Kidney (tissue), 22 donors: ENCODE measurements at places on chromosomes 5 and 9. TPM values are rescaled to one million over a fixed set of nuclear protein-coding genes. Genes with fewer than 3 reads are reported as not detected.

DNA sequence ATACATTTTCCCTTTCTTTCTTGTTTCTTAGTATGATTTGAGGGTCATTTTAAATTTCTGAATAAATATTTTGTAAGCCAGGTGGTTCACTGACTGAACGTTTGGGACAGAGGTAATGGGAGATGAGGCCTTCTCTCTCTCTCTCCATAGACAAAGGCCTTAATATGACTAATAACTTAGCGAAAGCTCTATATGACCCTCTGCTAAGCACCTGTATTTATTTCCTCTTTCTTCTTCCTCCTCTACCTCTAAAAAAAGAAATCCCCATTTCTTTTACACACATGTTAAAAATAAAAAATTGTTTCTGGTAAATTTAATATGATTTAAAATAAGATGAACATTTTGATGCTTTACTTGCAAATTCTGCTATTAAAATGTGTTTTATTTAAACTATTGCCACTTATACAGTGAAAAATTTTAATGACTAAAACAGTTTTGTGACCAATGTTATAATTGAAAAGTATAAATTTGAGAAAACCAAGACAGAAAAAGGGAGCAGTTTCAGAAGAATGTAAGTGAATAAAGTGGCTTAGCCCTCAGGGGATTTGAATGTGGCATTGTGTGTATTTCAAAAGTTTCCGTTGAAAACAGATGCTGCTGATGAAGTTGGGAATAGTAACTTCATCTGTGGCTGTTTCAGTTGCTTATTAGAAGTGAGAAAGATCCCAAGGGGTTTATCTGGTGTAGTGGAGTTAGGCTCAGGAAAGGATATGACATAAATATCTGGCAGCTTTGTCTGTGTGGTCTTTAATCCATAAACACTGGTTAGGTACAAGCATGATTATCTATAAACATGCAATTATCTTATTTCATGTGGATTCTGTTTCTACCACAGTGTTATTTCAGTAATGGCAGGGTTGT, 128.6 kb upstream of the GRHPR start:
- no peak for DNase-seq

GRCh38 chr5:54438620-54439389, 16.7 kb upstream of the HSPB3 start:
- no peak for DNase-seq

DNA sequence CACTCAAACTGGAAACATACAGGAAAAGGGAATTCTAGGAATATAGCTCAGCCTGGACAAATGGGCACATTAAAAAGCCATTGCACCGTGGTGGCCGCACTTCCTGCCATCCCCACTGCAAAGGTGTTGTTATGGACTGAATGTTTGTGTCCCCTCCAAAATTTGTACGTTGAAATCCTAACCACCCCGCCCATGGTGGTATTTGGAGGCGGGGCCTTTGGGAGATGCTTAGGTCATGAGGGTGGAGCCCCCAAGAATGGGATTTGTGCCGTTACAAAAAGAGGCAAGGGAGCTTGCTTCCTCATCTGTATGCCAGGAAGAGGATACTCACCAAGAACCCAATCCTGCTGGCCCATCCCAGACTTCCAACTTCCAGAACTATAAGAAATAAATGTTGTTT, 1.1 kb upstream of the CMBL start:
- no peak for DNase-seq

DNA sequence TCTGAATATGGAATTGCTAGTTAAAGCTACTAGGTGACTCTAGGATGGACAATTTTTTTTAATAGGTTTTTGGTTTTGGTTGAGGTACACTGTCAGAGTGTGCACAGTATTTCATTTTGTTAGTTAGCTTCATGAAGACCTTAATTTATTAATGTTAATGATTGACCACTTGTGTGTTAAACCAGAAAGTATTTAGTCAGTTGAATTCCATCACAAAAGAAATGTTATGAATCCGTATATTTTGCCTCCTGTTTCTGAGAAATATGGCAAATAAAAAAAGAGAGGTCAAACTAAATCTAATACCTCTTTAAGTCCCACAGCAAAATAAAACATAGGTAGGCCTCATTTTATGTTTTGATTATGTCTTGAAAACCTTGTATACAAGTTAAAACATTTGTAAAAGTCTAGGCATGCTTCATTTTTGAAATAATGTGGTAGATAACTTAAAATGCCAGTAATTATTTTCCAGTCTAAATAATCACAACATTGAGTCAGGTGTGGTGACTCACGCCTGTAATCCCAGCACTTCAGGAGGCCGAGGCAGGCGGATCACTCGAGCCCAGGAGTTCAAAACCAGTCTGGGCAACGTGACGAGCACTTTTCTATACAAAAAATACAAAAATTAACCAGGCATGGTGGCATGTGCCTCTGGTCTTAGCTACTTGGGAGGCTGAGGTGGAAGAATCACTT, 50.8 kb downstream of the ITGA1 start:
- no peak for DNase-seq

- no peak for DNase-seq
Observed at GRCh38 chr9:97993000-97993399, 9.9 kb downstream of the ANP32B start.

- no peak for DNase-seq
Observed at GRCh38 chr9:88320748-88321415, 67.4 kb upstream of the SPIN1 start.

DNA sequence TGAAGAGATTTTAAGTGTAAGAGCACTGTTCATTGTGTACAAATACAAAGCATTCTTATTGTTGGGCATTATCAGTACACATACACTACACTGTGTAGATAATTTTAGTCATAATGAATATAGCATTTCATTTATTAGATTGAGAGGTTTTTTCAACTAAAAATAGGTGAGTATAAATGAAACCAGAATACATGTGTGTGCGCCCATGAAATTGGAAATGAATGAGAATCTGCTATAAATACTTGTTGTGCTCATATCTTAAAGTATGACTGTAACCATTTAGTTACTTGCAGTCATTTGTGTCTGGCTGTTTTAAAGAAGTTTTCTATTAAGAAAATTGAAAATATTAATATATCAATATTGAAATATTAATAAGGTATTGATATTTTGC, 189.0 kb upstream of the MEF2C start:
- DNase-seq = no peak

DNA sequence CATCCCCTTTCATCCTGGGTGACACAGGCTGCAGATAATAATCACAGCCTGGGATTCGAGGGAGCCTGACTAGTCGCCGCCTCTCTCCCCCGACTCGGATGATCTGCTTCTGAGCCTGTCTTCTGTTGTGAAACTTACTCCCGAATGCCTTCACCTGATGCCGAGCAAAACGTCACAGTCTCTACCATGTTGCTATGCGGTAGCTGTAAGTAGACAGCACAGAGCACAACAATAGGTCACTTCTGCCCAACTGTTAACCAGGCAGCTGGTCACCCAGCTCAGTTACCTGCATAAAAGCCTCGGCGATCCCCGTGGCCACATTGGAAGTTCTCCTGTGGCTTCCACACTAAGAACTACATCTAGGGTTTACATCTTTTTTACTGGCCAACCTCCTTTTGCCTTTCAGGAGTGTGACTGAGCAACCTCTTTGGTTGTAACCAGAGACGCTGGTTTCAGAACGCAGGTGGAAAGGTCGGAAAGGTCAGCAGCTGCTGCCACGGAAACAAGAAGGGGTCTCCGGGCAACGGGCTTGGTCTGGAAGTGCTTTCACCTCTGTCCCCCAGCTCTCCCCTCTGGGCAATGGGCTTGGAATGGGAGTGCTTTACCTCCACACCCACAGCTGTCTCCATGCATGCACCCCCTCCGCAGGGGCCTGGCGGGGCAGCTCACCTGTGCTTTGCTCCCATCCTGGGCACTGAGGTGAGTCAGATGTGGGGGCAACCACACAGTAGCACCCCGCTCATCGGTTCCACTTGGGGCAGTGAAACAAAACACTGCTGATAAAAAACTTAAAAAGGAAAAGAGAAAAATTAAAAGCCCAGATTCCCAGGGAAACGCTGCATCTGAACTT, 7.6 kb upstream of the PPP1R26 start:
- peak; percentile 93 for DNase-seq

DNA sequence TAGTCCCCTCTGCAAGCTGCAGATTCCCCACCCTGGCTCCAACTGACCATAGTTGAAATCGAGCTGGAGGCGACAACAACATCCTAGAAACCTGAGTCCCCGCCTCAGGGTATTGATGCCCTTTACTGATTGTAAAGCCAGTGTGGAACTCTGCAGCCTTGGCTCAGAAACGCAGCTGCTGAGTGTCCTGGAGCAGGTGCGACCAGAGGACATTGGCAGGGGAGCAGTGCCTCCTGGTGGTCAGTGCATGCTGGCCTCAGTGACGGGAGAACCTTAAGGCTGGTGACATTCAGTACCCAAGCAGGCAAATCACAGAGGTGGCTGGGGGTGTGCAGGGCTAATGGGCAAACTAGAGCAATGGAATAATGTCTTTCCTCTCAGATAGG, 20.4 kb upstream of the ZNF354B start:
- DNase-seq = peak; percentile 90

GRCh38 chr5:108747774-108748400, at the start of gene FER:
TSS of gene FER (plus strand) at chr5:108747897. CDS start at chr5:108798183, 50,286 bp downstream.
- DNase-seq = no peak

DNA sequence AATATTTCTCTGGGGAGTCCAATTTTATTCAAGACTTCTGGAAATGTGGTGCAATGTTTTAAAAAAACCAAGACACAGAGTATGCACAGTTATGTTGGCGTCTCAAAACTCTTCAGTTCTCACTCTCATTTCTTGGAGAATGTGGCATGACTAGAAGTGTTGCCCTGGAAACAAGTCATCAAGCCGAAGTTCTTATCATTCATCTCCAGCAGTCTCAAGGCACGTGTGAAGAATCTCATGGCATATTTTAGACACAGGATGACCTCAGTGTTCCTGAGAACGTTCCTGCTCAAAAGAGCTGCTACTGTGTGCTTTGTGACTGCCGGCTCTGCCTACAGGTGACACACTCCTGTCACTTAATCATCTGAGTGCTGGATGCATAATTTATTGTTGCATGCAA, 147.4 kb upstream of the IRX4 start:
- DNase-seq = no peak

C5orf34 gene
- 2.3 TPM for total RNA-seq

THOC3 gene
- total RNA-seq = 25.2 TPM

FOXI1 gene
- total RNA-seq = 5.1 TPM

FBN2 gene
- 1.0 TPM for total RNA-seq

PAEP gene
- not detected for total RNA-seq

SPATA31E1 gene
- not detected for total RNA-seq
